Pulmonary artery endothelial cell (primary cell): ENCODE measurements at places on chromosomes 6 and 20. TPM values are rescaled to one million over a fixed set of nuclear protein-coding genes. Genes with fewer than 3 reads are reported as not detected.

SLC17A2 gene
- not detected in 2 replicates for total RNA-seq

ULBP3 gene
- total RNA-seq, result 10.5 and 12.4 TPM in 2 replicates

DNAH8 gene
- 0.04 and 0.07 TPM in 2 replicates for total RNA-seq

TMC2 gene
- total RNA-seq, result not detected in 2 replicates

SIGLEC1 gene
- not detected in 2 replicates for total RNA-seq

TMEM14A gene
- total RNA-seq, result 25.2 and 29.8 TPM in 2 replicates

CPXM1 gene
- 0.26 and 0.74 TPM in 2 replicates for total RNA-seq

ID4 gene
- total RNA-seq, result under 0.01 and 0.04 TPM in 2 replicates

SRSF12 gene
- 0.25 and 0.46 TPM in 2 replicates for total RNA-seq

IL20RA gene
- under 0.01 TPM in 1 of 2 replicates, not detected in the other for total RNA-seq

HFE gene
- total RNA-seq, result 3.3 and 9.6 TPM in 2 replicates

PCSK2 gene
- total RNA-seq, result not detected in 2 replicates

B4GALT5 gene
- total RNA-seq, result 55.8 and 75.4 TPM in 2 replicates
